ENCODE measurements at places on chromosomes 12 and 14.

DNA sequence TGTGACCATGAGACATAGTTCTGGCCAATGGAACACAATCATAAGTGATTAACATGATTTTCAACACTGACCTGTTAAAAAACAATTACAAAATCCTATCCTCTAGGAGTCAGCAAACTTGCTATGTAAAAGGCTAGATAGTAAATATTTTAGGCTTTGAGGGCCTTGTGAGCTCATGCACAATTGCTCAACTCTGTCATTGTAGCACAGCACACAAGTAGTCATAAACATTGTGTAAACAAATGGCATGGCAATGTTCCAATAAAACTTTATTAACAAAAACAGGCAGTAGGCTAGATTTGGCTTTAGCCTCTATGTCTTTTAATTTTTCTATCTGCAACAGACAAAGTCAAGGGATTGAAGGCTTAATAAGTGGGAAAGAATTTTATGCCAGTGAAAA is 350.7 kb downstream of the C12orf50 start:
- no peak for DNase-seq

- DNase-seq, result no peak
Observed at GRCh38 chr14:54314365-54315104, 82.3 kb upstream of the CDKN3 start.

DNA sequence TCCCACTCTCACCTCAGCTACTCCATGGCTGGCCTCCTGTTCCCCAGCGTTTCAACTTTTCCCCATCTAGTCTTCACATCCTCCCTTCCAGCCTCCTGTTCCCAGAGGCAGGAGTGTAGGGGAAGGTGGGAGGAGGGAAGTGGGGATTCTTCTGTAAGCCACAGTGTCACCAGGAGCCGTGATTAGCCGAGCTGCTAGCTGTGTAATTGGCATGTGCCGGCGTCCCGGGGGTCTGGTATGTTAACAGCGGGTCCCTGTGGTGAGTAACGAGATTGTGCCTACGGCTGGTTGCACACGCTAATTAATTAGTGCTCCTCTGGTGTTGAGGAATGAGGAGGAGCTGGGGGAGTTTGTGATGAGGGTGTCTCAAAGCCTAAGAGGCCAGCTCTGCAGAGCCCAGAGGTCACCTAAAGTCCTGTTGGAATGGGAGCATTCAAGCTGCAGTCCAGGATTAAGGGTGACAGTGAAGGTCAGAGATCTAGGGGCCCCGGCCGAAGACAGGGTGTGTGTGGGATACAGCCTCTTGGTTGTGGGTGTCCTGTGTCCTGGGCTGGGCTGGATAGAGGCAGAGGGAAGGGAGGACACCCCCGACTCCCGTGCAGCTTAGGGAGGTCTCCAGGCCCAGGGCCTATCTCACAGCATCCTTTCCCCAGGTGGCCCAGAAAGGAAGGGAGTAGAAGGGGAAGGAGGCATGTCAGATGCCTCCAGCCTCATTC is 10.0 kb upstream of the CALCOCO1 start:
- DNase-seq, result no peak

DNA sequence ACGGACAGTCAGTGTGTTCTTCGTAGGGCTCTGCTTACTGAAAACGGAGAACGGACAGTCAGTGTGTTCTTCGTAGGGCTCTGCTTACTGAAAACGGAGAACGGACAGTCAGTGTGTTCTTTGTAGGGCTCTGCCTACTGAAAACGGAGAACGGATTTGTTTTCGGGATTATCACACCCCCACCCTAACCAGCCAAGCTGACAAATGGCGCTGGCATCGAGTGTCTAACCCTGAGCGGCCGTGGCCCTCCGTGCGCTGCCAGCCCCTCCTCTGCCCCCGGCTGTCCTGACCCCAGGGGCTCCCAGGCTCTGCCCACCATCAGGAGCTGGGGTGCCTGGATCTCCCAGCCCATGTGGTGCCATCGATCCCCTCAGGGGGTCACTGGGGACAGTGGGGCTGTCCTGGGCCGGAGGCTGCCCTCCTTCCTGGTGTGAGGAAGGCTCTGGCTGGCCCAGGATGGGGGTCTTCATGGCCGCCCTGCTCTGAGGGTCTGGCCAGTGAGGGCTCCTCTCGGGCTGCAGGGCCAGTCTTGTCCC is 57.3 kb downstream of the FBRSL1 start:
- DNase-seq, result no peak

DNA sequence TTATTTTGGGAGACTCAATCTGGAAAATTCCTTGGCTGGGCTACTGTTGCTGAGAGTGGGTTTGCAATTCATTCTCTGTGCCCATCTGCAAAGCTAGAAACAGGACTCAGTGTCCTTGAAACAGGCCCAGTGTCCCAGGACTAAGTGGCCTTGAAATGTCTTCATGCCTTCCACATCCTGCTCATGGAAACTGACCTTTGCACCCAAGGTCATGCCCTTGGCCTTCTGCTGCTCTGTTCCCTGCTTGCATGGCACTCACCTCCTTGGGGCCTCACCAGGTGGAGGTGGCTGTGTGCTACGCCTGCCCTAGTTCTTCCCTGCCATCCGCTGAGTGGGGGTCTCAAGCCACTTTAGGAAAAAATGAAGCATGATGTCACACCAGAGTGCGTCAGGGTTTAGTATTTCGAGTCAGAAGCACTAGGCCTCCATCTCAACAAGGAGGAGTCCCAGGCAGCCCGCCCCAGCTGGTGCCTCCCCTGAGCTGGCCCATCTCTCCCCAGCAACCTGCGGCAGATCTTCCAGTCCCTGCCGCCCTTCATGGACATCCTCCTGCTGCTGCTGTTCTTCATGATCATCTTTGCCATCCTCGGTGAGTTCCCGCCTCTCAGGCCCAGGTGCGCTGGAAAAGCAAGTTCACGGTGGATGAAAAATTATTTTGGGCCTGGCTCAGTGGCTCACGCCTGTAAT is 48.1 kb downstream of the TPCN1 start:
- no peak for DNase-seq

GRCh38 chr14:84208451-84208850 is 1321.5 kb upstream of the FLRT2 start:
- DNase-seq, result no peak

DNA sequence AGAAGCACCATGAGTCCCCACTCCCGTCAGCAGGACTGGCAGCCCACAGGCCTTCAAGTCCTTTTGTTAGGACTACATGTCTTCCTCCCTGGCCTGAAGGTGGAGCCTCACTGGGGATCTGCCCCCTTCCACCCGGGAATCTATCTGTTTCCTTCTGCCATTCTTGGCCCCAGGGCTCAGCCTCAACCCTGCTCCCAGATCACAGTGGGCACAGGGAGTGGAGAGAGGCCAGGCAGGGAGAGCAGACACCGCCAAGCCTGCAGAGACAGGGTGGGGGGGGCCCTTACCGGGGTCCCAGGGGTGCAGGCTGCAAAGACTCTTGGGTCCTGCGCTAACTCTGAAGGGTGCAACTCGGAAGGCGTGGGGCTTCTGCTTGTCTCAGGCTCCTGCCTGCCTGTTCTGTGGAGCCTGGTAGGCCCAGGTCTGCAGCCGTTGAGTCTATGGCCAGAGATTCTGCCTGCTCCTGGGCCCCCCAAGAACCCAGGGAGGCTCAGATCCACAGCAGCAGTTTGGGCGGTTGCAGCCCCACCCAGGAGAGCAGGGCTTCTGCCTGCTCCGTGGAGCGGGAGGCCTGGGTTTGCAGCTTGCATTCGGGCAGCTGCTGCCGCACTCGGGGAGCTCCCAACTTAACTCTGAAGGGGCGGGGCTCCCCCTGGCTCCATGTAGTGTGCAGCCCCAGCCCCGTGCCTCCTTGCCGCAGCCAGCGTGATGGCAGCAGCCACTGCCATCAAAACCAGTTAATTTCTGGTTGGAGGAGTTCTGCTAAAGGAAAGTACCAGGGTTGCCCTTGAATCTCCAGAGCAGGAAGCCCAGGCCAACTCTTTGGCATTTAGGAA is 21.7 kb upstream of the PLBD1 start:
- no peak for DNase-seq

DNA sequence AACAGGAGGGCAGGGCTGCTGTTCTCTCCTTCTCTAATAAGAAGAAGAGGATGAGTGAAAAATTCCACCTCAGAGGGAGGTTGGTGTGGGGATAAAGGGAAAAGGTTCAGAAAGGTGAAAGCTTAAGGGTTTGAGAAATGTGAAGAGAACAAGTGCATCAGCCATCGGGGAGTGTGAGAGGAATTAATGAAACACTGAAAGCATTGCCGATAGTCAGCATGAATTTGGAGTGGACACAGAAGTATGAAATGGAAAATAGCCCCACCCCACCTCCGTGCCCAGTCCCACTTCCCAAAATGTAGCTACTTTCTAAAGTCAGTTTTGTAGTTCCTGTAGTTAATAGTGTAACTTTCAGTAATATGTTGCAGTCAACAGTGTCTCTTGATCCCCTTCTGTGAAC is 33.4 kb downstream of the DIP2B start:
- DNase-seq, result no peak

- DNase-seq, result no peak
Observed at GRCh38 chr14:97866664-97867063, 1069.5 kb downstream of the VRK1 start.

DNA sequence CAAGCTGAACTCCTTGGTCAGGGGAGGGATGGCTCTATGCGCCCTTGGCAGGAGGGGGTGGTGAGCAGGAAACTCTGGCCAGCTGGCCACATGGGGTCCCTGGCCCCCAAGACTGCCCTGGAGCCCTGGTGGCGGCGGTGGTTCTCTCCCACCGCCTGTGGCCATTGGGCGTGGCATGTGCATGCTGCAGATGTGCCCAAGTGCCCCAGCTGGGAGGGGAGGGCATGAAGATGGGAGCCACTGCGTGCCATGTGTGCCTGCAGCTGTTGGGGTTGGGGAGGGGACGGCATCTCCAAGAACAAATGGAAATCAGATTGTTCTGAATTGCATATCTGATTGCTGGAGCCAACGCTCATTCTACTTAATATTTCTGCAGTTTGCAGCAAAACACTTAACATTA is 115.7 kb upstream of the IGF1 start:
- no peak for DNase-seq

DNA sequence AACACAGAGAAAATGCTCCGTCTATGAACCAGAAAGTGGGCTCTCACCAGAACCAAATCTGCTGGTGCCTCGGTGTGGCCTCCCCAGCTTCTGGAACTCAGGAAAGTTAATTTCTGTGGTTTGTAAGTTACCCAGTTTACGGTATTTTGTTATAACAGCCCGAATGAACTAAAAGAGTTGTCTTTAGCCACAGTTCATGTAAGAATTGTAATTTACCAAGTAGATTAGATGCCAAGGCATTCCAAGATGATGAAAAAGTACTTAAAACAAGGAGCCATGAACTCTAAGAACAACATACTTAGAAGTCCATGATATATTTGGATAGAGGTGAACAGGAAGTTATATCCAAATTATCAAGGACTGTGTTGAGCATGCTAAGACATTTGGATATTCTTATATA is 259.9 kb upstream of the GARIN6 start:
- DNase-seq, result no peak

DNA sequence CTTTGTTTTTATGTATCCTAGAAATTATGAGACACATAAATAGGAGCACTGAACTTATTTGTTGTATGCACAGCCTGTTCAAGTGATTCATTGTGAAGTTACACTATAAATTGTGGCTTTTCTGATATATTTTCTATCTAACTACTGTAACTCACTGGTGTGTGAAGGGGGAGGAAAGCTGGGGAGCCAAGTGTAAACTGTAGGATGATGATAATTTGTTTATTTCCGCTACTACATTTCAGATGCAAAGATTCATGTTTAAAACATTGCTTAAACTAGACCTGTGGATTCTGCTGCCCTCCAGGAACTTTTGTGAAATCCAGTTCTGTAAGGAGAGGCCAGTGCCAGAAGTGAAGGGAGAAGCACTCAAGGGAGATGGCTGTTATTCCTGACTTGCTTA is 3.3 kb downstream of the TMTC2 start:
- DNase-seq, result no peak

- DNase-seq, result no peak
Observed at GRCh38 chr12:124273630-124274029, 21.3 kb upstream of the RFLNA start.

- DNase-seq, result no peak
Observed at GRCh38 chr14:96203635-96204034, 1.0 kb upstream of the BDKRB2 start.

DNA sequence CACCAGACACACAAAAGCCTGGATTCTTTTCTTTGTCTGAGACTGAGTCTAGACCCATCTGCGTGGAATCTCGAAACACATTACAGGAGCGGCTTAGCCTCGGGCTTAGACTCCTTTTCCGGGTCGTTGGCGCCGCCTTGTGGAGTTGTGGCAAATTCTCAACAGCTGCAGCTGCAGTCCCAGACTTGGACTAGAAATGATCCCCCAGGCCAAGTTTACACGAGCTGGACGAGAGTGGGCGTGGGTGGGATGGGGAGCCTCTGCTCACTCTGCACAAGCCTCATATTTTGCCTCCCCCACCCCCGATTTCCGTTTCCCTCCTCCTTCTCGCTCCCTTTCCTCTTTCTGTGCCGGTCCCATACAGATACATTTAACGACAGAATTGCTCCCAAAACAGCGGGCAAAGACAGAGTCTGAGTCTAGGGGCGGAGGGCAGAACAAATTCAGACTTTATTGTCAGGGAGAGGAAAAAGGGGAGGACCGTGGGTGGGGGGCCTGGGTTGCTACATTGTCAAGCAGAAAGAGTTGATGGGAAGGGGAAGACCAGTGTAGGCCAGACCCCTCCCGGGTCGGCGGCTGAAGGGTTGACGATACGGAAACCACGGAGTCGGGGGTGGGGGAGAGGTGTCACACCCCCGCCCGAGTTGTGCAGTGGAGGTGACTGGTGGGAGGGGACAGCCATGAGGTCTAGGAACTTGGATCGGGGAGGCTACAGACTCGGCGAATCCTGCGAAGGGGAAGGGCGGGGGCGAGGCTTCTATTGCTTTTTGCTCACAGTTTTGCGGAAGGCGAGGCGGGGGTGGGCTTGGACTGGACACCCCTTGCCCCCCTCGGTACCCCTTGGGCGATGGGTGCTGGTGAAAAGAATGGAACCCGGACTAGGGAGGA is 4.7 kb upstream of the GPR84 start:
- peak; percentile 79 for DNase-seq

DNA sequence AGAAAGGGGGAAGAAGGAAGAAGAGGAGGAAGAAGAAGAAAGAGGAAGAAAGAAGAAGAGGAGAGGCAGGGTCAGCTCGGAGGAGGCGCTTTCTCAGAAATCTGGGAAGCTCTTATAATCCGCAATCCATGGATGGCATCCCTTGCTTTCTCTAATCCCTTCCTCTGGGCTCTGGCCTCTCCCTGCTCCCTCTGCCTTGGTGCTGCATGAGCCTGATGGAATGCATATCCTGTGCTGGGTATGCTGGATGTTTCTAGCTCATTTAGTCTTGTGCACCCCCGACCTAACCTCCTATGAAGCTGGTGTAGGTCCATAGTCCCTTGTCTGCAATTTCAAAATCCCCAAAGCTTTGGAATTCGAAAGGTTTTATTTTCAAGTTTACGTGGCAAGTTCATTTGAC is 94.2 kb upstream of the MYL2 start:
- no peak for DNase-seq

DNA sequence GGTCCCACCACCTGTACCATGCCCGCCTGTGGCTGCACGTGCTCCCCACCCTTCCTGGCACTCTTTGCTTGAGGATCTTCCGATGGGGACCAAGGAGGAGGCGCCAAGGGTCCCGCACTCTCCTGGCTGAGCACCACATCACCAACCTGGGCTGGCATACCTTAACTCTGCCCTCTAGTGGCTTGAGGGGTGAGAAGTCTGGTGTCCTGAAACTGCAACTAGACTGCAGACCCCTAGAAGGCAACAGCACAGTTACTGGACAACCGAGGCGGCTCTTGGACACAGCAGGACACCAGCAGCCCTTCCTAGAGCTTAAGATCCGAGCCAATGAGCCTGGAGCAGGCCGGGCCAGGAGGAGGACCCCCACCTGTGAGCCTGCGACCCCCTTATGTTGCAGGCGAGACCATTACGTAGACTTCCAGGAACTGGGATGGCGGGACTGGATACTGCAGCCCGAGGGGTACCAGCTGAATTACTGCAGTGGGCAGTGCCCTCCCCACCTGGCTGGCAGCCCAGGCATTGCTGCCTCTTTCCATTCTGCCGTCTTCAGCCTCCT is 1.1 kb downstream of the INHBE start:
- DNase-seq, result no peak

Measured in activated T-helper 1 cell treated with anti-CD3 and anti-CD28 coated beads, Interleukin-2, amount 50 U/mL, for 16 hours (primary cell).